Stimulated activated CD8-positive, alpha-beta memory T cell treated with anti-CD3 and anti-CD28 coated beads, Interleukin-4, amount 100 ng/mL, for 1 hour (primary cell): ENCODE measurements at places on chromosomes 12 and 14.

- no peak for DNase-seq
Observed at GRCh38 chr14:40119765-40120164, 687.5 kb upstream of the FBXO33 start.

DNA sequence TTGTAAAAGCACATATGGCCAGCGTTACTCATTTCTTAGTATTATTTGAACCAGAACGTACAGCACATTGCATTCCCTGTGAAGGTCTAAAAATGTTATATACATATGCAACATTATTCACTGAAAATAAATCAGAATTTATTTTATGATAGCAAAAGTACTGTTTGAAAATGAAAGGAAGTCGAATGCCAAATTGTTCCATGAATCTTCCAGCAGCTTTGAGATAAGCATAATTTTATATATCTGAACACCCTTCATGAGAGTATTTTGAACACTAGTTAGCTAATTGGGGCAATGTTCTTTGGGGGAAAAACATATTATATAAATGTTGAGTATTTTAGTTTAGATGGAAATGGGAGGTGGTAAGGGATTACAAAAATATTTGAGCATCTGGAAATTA, 300.7 kb upstream of the SYT1 start:
- no peak for DNase-seq

DNA sequence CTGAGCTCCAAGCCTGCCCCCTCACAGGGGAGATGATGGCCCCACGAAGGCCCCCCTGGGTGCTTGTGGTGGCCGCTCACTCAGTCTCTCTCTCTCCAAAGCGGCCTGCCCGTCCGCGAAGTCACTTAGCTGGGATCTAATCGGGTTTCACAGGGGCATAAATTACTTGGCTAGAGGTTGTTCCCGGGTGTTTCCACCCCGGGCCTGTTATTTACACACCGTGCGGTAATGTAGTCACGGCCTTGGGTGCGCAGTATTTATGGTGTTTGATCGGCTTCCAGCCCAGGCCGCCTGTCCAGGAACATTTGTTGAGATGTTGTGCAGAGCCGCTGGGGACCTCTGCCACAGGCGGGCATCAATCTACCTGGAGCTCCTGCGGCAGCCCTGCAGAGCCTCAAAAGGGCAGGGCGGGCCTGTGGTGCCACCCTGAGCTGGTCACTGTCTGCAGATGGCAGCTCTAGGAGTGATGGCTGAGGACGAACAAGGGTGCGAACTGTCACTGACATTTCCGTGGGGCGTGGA, 91.2 kb downstream of the KIF26A start:
- DNase-seq: no peak

GRCh38 chr14:68655021-68655831, 137.6 kb downstream of the ZFP36L1 start:
- DNase-seq: no peak

DNA sequence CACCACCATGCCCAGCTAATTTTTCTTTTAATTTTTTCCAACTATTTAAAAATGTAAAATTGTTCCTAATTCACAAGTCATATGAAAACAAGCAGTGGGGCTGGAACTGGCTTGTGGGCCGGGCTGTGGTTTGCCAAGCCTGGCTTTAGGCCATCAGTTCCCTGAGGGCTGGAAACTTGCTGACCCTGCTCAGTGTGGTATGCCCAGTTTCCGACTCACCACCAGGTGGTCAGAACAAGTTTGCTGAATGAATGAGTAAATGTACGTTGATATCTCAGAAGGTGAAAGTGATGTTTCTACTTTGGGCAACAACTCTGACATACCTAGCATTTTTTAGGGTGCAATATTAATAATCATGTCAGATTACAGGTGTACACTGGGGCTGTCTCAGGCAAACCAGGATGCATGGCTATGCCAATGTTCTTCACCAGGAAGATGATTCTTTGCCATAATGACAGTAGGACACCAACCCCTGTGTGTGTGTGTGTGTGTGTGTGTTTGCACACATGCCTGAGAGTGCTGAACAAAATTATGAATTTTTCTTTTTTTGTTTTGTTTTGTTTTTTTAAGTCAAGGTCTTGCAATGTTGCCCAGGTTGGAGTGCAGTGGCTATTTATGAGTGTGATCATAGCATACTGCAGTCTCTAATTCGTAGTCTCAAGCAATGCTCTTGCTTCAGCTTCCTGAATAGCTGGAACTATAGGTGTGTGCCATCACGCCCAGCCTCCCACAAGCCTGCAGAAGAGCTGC, 106.1 kb downstream of the PTPN11 start:
- DNase-seq: no peak

DNA sequence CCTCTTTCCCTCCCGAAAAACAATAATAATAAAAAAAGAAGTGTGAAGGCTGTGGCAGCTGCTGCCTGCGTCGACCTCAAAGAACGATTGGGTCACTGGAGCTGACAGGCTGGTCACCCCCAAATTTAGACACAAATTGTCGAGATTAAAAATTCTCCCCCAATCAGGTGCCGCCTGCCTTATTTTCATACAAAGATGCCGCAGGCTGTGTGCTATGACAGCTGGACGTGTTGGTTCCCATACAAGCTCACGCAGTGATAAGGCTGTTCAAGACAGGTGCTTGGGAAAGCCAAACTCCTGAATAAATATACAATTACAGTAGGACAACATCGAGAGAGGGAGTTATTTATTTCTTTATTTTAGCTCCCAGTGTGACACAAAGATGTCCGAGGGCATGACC, 1041.8 kb downstream of the VRK1 start:
- no peak for DNase-seq

DNA sequence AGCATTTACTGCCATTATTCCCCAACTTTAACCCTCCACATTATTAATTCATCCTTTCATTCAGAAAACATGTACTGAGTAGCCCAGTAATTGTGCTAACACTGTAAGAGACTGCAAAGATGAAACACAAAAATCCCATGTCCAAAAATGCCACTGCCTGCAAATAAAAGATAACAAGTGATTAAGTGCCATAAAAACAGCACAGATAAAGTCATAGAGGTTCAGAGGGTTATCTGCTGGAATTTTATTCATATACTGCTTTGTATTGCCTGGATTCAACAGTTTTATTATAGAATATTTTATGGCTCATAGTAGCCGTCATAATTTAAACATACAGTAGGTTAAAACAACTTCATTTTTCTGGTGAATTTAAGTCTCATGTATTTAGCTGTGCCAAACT, 177.9 kb downstream of the KICS2 start:
- no peak for DNase-seq

DNA sequence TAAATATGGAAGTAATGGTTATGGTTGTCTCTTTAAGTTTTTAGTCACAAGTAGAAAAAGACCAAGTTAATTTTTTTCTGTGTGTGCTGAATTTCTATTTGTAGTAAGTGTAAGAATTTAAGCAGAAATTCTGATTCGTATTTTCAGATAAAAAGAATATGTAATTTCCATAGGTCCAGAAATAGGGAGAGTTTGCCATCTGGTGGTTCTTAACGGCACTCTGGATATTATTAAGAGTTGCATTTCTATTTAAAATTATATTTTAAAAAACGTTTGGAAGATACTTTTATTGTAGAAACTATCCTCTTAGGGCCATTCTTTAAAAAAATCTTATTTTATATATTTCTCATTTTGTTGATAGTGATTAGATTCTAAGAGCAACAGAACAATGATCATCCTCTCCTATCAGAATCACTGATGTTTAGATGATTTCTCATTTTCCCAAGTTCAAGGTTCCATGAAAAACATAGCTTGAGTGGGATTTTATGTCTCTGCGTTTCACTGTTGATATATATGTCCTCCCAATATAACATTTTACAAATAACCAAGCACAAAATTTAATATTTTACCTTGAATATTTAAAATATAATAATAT, 88.3 kb downstream of the LRRK2 start:
- no peak for DNase-seq

GRCh38 chr12:76402259-76402658, 54.0 kb upstream of the BBS10 start:
- no peak for DNase-seq

GRCh38 chr12:79512068-79512467, 178.7 kb downstream of the PAWR start:
- no peak for DNase-seq

GRCh38 chr12:131628023-131628740, 82.7 kb upstream of the SFSWAP start:
- DNase-seq: no peak

- DNase-seq: no peak
Observed at GRCh38 chr12:93214523-93215289, 163.0 kb upstream of the NUDT4 start.

DNA sequence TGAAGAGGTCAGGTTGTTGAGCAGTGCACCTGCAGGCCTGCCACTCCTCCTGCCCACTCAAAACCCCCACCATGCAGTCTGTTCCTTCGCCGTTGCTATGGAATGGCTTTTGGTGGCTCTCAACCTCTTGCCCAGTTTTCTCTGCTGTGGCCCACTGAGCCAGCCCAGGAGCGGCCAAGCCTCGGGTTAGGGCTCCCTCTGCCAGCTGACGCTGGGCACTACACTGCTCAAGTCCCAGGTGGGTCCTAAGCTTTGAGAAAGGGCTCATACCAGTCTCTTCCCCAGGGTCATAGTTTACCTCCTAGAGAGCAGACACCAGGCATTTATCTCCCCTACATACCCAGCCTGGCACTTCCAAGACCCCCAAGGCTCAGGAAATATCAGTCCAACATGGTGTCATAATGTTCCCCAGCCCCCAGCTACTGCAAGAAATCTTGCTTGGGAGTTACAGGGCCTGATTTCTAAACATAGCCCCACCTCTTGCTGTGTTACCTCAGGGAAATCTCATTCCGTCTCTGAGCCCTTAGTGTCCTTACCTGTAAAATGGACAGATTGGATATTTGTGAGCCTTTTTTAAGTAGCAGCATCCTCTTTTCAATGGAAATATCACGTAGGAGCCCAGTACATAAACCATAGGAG, 59.4 kb downstream of the TSPAN11 start:
- no peak for DNase-seq

- DNase-seq: no peak
Observed at GRCh38 chr12:6322352-6322751, 11.9 kb downstream of the PLEKHG6 start.

DNA sequence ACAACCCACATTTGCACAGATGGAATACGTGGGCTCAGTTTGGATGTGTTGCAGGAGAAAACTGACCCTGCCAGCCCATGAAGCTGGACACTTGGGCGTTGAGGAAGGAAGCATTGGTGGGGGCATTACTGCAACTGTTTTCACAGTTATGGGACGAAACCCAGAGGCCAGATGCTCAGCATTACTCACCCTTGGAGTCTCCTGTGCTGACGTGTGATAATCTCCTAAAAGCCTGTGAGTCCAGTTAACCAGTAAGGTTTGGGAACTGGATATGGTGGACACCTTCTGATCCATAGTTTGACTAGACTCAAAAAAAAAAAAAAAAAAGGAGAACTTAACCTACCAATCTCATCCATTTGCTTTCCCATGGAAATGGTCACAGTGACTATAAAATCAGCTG, 52.8 kb upstream of the EGLN3 start:
- no peak for DNase-seq

GRCh38 chr14:106518054-106518943, 991.9 kb downstream of the TMEM121 start:
- peak; percentile 67 for DNase-seq

GRCh38 chr12:25701290-25701689, 148.2 kb upstream of the LMNTD1 start:
- DNase-seq: no peak

DNA sequence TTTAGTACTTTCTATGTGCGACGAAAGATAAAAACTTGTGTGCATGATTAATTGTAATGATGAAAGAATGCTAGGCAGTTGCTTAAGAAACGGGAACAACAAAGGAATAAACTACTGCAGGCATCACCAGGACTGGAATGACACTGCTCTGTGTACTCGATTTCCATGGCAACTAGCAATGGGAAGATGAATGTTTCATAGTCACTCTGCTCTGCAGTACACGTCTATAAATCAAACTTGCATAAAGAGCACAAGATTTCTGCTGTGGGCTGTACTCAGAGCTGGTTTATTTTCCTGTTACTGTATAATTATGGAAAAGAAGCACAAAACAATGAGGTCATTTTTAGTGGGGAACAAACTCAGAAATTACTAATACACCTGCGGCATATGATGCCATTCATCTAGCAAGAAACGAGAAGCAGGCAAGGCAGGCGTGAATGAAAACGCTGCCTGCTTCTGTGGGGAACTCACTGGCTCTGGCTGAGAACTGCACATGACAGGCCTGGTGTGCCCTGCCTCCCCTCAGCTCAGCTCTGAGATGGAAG, 41.8 kb downstream of the EFCAB11 start:
- DNase-seq: no peak

DNA sequence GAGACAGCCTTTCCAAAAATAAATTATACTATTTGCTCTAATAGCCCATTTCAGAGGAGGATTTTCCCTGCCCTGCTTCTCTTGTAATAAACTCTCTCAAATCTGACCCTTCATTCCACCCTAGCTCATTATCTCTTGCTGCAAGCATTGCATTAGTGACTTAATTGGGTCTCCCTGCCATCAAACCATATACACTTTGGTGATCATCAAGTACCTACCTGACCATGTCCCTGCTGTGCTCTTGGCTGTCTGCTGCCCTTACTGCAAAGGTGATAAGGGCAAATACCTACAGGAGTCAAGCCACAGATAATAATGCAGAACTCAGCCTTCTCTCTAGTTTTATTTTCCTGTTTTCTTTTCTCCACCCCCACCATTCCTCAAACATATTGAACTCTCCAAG, 88.4 kb downstream of the LIN7A start:
- DNase-seq: no peak

GRCh38 chr14:73339846-73340595, 102.7 kb downstream of the PAPLN start:
- DNase-seq: no peak

- no peak for DNase-seq
Observed at GRCh38 chr12:108815369-108815768, 42.0 kb downstream of the SSH1 start.

DNA sequence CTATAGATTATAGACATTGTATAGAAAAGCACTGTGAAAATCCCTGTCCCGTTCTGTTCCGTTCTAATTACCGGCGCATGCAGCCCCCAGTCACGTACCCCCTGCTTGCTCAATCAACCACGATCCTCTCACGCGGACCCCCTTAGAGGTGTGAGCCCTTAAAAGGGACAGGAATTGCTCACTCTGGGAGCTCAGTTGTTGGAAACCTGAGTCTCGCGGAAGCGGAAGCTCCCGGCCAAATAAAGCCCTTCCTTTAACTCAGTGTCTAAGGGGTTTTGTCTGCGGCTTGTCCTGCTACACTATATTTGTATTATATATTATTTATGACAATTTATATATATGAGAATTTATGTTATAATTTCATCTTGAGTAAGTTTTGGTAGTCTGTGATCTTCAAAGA, 213.6 kb upstream of the AMIGO2 start:
- DNase-seq: no peak

- DNase-seq: no peak
Observed at GRCh38 chr14:56422703-56423213, 156.8 kb upstream of the TMEM260 start.

DNA sequence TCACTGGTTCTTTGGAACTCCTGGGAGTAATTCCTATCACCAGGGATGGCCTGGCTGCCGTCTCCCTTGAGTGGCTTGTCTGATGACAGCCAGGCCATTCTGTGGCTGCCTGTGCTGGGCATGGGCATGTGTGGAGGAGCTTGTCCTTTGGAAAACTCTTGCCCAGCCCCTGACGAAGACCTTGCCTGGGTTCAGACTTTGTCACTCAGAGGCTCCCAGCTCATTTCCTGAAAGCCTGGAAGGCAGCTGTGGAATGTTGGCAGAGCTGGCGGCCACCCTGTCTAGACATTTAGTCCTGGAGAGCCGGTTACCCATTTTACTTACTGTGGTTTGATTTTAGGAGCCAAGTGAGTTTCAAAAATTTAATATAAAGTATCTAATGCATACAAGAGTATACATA, 34.0 kb downstream of the TUNAR start:
- no peak for DNase-seq

- no peak for DNase-seq
Observed at GRCh38 chr14:71438684-71439083, 493.5 kb upstream of the RGS6 start.

- DNase-seq: no peak
Observed at GRCh38 chr14:98269533-98269932, 1002.5 kb downstream of the BCL11B start.
